ENCODE measurements at places on chromosomes 3 and 15.

GRCh38 chr3:195587824-195588223 is 4.1 kb upstream of the APOD start:
- no peak for DNase-seq

GRCh38 chr3:149609595-149609994 is 48.2 kb downstream of the WWTR1 start:
- peak; percentile 92 for DNase-seq

- no peak for DNase-seq
These were observed 5.6 kb downstream of the NRROS start for GRCh38 chr3:196645096-196645495.

DNA sequence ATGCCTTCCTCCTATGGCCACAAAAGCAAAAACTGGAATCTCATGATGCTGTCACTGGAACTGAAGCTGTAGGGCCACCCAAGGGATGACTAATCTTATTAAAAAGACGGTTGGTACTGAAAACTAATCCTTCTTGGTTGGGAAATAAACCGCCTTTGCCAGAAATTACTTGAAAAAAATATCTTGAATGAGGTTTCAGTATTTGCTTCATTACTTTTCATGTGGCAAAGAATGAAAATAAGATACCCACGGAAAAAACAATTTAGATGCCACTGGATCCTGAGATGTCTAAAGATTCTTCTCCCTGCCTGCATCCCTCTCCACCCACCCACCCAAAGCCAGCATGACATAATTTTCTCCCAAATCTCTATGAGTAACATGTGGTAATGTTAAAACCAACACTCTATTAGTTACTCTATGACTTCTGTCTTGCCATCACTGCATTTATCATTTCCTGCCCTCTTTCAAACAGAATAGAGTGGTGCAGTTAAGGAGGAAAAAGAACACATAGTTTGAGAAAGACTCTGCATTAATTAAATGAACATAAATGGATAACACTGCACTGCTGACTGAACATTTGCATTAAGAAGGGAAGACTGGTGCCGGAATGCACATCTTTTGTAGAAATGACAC is 111.8 kb upstream of the DPH6 start:
- no peak for DNase-seq

DNA sequence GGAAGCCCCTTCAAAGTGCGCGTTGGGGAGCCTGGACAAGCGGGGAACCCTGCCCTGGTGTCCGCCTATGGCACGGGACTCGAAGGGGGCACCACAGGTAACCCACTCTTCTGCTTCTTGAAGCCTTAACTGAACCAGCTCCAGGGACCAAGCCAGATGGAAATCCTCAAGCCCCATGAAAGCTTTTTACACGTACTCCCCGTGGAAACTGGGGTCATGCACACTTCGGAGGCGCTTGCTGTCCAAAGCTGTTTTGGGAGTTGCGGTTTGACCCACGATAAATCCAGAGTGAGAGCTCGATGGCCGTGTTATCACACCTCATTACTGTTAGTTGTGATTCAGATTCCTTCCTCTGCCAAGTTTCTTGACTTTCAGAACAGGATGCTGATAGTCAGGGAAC is 47.5 kb downstream of the DNASE1L3 start:
- DNase-seq: peak; percentile 62

DNA sequence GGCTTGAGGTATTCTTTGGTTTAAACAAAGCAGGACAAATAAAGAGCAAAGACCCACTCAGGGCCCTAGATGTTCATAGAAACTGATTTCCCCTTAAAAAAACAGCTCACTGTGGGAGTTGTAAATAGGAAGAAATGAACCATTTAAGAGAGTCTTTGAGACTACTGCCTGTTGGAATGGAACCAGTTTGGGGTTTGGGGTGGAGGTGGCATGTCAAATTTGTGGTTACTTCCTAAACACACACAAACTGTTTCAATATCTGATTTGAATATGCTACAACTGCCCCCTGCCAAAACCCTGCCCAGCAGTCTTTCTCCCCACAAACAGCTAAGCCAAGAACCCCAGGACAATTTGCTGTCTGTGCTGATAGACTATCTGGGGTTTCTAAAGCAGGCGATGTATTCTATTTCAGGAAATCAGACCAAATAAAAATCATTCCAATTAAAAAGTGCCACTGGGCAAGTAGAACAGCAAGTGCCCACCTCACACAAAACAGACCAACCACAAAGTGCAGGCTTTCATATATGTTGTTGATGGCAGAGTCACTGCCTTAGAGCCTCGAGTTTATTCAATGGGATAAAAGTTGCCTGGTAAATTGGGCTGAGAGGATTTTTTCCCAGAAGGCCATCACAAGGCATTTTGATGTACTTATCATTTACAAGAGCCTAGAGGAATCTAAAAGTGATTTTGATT is 293.9 kb upstream of the PROK2 start:
- DNase-seq: no peak

GRCh38 chr15:83810110-83810509 is 156.2 kb downstream of the ADAMTSL3 start:
- DNase-seq: no peak

DNA sequence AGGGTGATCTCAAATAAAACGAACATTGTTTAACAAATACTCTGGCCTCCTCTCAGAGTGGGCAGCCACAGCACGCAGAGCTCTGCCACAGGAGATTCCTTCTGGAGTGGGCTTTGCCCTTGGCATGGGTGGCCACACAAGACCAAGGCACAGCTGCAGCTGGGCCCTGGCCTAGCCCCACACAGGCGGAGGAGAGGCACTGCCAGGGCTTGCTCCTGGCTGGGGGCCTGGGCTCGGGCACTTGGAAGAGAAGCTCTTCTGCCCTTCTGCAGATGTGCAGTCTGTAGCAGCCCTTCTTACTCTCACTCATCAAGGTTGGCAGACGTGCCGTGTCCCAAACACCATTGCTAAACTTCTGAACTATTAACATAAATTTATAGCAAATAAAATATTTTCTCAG is 67.2 kb downstream of the CRTC3 start:
- no peak for DNase-seq

GRCh38 chr3:43862992-43863805 is 172.5 kb downstream of the ABHD5 start:
- no peak for DNase-seq

- no peak for DNase-seq
These were observed 50.2 kb upstream of the TPM1 start for GRCh38 chr15:62992302-62992701.

- peak; percentile 39 for DNase-seq
These were observed 43.9 kb downstream of the PPCDC start for GRCh38 chr15:75067123-75067830.

DNA sequence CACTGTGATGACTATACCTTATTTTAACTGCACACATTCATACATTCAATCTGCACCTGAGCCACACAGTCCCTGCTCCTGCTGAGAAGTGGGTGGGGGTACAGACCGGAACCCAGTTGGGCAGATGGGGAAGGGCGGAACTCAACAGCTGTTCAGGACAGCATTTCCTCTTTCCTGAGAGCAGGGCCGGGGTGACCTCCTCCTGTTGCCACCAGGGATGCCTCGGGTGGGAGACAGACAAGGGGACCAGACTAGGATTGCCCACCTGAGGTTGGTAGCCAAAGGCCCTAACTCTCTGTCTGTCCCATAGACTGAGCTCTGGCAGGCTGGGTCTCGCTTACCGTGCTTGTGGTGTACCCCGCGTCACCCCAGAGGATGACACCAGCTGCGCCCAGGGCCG is 3.9 kb downstream of the HYAL2 start:
- DNase-seq: no peak

GRCh38 chr3:52352566-52352965 is 36.4 kb downstream of the DNAH1 start:
- DNase-seq: no peak

- DNase-seq: no peak
These were observed 150.9 kb downstream of the RYR3 start for GRCh38 chr15:33461671-33462070.

DNA sequence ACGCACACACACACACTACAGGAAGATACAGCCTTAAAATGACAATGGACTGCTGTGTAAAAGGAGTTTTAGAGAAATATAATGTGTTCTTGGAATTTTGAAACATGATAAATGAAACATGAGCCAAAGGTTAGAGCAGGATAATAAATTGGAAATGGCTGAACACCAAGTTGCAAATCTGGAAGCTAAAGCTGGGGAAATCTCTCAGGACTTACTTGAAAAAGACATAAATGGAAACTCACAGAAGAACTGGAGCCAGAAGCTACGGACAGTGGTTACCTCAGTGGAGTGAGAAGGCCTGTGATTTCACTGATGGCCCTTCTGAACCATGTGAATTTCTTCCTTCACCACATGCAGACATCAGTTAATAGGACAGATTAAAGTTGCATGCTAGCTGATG is 37.3 kb upstream of the ATP10A start:
- DNase-seq: no peak

DNA sequence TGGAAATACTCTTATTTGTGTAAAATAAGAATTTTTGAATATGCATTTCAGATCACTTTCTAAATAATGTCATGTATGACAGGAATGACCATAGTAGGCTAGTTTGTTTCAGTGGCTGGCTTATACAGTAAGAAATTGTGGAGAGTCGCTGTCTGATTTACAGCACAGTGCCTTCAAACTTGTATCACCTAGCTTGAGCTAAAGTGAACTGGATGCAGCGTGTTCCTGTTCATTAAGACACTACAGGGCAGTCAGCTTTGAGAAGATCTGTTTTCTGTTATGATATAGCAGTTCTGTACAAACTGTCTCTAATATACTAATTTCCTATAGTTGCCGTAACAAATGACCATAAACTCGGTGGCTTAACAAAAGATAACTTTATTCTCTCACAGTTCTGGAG is 9.9 kb downstream of the CLDN16 start:
- DNase-seq: no peak

DNA sequence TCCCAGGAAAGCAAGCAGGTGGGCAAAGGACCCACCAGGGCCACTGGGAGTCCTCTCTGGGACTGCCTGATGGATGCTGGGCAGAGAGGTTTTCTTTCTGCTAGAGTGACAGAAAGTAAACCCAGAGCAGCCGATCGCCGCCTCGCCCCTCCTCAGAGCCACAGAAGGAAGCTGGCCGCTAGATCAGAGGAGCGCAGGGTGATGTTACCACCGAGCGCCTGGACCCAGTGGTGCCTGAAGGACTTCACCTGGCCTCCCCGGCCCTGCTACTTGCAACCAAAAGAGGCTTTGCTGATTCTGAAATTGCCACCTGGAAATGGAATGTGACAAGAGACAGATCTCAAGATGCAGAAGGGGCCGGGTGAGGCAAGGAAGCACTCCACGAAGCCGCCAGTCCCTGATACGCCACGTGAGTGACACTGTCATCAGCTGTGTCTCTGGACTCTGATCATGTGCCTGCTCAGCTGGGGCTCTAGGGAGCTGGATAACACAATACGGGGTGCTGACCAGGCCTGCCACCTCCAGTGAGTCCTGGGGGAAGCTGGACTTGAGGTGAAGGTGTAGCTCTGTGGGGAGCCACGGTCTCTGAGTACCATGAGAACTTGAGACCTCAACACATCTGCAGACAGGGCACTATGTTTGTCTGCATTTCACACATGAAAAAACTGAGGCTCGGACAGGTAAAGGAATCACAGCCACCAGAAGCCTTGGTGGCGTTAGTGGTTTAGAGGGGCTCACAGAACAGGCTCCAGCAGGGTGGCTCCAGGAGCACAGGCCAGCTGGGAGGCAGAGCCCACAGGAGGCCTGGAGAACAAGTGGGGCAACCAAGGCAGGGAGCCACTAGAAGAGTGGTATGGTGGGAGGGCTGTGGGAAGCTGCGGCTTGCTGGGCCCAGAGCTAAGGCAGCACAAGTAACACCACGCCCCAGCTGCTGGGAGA is 137.9 kb upstream of the PRR20G start:
- DNase-seq: no peak

DNA sequence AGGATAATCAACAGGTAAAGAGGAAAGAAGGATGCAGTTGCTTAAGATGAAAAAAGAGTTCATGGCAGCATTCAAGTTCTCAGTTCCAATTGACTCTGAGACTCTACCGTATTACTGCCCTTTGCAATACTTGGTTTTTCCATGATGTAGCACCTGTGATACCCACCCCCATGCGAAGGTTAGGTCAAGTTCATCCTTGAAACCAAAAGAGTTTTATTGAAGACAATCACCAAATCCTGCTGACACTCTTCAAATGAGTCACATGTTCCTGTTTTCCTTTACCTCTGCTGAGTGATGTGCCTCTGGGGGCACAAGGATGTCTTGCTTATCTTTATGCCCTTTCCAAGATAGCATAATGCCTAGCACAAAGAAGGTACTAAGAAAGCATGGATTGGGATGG is 111.3 kb upstream of the SLC7A14 start:
- no peak for DNase-seq

GRCh38 chr15:41599061-41599460 is 40.0 kb downstream of the TYRO3 start:
- DNase-seq: no peak

- DNase-seq: no peak
These were observed 10.0 kb downstream of the HEXA start for GRCh38 chr15:72365844-72366243.

DNA sequence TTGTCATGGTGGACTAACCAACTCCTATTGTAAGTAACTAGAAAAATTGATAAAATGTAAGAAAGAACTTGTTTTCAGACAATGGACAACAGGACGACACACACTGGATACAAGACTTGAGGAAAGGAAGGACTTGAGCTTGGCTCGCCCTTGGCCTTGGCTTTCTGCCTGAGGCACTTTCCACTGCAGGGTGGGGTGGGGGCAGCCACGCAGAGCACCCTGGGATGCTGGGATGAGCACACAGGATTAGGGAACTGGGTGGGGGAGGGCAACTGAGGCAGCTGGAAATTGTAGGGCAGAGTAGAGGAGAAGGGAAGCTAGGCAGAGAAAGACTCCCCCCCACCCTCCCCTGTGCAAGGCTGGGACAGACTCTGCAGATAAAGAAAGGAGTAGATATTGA is 25.5 kb upstream of the HHATL start:
- DNase-seq: no peak

DNA sequence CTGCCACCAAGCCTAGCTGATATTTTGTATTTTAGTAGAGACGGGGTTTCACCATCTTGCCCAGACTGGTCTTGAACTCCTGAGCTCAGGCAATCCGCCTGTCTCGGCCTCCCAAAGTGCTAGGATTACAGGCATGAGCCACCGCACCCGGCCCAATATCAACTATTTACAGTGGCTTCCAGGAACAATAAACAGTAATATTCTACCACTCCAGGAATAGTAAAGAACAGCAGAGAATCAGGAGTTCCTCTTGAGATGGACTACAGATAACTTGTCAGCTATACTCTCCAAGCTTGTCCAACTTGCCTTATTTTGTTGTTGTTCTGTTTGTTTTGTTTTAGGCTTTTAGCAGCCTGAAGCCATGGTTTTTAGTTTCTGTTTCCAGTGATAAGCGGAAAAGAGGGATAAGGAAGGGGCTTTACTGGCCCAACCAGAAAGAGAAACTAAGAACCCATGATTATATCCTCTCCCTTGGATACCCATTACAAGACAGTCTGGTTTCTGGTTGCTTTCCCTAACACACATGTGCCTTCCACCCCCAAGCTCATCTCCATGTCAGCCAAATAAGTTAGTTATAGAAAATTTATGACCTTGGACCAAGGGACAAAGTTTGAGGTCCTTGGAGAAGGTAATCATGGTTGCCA is 36.7 kb downstream of the ARHGEF3 start:
- DNase-seq: no peak

Measured in endothelial cell of umbilical vein (primary cell).